ENCODE measurements at places on chromosomes 2 and 18. TPM values are rescaled to one million over a fixed set of nuclear protein-coding genes. Genes with fewer than 3 reads are reported as not detected.
A peak's percentile ranks its signal among the peaks of the same experiment; 100 is the strongest.

Gene GLI2
- 9.2 TPM for total RNA-seq

GRCh38 chr2:58484221-58484620 lies 243.1 kb upstream of the FANCL start:
- DNase-seq, result no peak

Gene CDH2
- 3.1 TPM for total RNA-seq

DNA sequence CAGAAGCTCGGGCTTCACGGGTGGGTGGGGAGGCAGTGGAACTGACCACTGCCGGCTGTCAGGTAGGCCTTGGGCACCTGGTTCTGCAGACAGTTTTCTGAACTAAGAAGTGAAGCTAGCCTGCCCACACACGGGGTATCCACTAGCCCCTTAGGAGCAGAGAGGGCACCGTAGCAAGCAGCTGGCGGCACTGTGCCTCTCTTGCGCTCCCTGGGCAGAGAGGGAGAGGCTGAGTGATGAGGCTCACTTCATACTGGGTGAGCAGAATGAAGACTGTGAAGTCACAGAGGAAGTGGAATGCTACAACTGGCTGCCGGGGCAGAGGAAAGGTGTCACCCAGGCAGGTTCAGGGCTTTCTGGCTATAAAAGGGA lies 753 bp downstream of the ITPRIPL1 start:
- no peak for DNase-seq

DNA sequence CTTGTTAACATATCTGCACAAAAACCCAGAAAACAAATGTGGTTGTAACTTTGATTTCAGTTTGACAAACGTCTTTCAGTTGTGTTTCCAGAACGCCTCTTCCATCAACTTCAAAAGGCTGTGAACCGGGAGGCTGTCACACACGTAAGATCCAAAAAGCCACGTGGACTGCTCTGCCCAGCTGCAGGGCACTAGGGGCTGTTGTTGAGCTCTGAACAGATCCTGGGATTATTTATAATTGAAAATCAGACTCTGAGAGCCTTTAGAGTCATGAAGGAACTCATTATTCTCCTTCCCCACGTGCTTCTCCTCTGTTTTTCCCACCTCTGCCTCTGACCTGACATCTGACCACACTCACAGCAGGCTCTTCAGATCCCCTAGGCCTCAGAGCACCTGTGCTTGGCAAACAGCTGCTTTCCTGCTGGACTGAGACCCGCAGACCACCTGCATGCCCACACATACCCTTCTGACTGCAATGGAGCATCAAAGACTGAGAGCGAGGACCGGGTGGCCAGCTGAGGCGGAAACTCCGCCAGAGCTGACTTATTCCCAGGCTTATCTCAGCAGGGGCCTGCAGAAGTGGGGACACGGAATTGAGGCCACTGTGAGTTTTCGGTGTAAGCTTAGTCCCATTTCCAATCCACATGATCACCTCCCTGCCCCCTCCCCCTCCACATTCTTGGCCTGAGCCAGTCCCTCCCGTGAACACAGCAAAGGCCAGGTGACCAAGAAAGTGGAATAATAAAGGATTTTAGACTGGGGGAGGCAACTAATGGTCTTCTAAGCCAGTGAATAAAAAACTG lies 114.8 kb downstream of the ATL2 start:
- no peak for DNase-seq

DNA sequence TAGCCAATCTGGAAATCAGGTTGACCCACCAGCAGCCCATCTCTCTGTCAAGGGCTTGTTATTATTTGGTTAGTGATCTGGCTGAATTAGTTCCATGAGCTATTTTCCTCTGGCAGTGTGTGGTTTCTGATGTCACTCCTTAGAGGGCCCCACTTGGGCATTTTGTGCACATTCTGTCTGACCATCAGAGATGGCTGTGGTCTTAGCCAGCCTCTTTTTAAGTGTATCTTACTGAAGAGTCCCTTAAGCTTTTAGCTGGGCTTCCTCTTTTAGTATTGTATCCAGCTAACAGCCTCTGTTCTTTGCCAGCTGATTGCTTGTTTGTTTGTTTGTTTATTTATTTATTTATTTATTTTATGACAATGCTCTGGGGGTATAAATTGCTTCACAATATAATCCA lies 951.1 kb upstream of the CNTNAP5 start:
- DNase-seq, result no peak

Gene SCG2
- total RNA-seq, result 1.1 TPM

GRCh38 chr2:5442736-5443135 lies 249.4 kb upstream of the SOX11 start:
- DNase-seq, result no peak

GRCh38 chr2:28997237-28997846 lies 16.2 kb downstream of the TOGARAM2 start:
- no peak for DNase-seq

DNA sequence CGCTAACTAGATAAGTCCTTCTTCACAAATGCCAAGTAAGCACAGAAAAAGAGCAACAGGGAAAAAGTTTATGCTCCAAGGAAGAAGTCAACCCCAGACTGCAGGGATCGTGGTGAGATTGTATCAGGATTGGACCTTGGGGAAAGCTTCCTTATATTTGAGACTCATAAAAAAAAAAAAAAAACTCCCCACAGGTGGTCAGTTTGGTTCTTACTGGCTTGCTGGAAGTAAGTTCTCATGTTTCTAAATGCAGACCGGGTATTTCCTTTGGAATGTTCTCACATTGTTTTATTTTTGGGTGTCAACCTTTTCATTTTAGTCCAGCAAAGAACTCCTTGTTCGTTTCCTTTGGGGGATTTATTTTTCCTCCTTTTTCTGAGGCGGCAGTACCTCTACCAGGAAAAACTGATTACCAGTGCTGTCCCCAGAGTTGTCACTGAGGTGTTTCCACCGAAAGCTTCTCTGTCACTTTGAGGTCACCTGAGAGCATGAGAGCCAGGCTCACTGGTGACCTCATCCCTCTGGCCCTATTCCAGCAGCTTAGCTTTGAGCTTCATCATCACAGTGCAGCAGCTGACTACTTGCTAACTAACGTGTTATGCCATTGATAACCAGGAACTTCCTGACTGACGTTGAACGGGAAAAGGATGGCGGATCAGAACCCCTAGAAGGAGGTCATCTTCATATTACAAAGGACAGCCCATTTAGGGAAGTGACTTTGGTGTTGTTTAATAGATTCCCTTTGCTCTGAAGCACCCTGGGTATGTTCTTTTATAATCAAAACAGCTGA lies 16.8 kb upstream of the ATP8B1 start:
- DNase-seq, result peak; percentile 85

DNA sequence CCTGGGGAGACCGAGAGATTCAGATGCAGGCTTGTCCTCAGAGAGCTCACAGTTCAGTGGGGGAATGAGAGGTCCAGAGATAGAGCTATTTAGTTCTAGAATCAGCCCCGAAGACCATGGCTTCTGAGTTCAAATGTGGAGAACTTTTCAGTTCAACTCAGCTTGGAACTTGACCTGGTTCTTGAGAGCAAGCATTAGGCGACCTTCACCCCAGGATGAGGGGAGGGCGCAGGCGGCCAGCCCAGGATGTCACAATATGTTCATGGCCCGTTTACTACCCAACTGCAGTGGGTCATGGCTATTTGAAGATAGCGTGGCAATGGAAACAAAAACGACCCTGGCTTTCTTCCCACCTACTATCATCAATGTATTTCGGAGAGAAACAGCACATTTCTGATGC lies 33.8 kb downstream of the DCDC2C start:
- no peak for DNase-seq

Gene LOXHD1
- 0.12 TPM for total RNA-seq

DNA sequence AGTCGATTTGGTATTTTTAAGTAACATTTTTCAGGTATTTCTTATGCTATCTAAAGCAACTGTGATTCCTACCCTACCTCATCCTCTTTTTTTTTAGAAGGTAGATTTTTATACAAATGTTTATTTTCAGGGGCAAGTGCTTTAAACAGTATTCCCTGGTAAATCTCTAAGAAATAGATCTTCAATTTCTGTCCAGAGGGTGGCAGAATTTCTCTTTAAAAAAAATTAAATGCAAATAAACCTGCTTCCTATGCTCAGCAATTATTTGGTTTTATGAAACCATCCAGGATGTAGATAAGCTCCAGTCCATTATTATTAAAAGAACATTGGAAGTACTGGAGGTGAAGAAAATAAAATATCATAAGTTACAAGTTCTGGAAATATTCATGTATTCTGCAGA lies 191.9 kb downstream of the MYO3B start:
- no peak for DNase-seq

GRCh38 chr2:88492002-88492401 lies 39.5 kb upstream of the FOXI3 start:
- DNase-seq, result no peak

DNA sequence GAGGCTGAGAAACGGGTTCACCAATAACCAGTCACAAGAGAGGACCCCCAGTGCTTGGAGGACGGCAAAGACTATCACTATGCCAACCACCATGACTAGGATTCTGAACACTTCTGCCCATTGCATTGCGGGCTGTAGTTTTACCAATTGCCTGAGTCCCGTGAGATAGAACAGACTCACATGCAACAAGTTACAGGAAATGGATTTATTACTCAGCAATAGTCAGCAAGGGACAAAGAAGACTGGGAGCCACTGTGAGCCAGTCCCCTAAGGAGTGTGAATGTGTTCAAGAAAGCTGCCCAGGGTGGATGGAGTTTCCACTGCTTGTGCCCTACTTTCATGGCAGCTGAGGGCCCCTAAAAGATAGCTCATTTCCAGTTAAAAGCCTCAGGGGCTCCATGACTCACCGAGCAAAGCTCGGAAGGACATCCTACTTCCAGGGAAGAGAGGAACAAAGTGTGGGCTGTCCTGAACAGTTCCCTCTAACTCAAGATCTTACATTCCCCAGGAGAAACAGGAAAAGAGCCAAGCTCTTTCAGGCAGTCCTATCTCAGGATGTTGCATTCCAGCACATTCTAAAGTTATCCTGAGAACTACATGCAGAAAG lies 54.4 kb downstream of the SLC4A3 start:
- no peak for DNase-seq

GRCh38 chr2:63553049-63553448 lies 35.2 kb downstream of the WDPCP start:
- no peak for DNase-seq

- DNase-seq, result no peak
Measured at GRCh38 chr2:28096421-28096820, 205.9 kb downstream of the BABAM2 start.

GRCh38 chr2:200258881-200259576 lies 47.5 kb upstream of the SPATS2L start:
- DNase-seq, result no peak

- no peak for DNase-seq
Measured at GRCh38 chr2:142140434-142140845, 9.6 kb upstream of the LRP1B start.

Gene IL18R1
- total RNA-seq, result 6.2 TPM

- no peak for DNase-seq
Measured at GRCh38 chr18:47605093-47605492, 325.4 kb downstream of the SMAD2 start.

DNA sequence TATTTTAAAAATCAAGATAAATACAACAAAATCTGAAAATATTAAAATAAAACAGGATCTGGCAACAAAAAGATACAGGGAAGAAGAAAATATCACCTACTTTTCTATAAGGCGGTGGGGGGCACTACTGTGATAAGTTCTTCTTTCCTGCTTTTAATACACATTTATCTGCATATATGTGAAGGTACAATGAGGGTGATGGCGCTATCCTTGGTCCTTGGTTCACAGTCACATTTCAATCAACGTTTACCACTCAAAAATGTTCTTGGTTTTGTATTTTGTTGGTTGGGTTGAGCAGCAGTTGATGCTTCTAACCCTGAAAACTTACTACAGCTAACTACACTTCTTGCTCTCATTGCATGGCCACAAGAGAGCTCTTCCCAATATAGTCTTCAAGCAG lies 112.4 kb downstream of the COL6A3 start:
- no peak for DNase-seq
